ENCODE measurements at places on chromosomes 1 and 21.

DNA sequence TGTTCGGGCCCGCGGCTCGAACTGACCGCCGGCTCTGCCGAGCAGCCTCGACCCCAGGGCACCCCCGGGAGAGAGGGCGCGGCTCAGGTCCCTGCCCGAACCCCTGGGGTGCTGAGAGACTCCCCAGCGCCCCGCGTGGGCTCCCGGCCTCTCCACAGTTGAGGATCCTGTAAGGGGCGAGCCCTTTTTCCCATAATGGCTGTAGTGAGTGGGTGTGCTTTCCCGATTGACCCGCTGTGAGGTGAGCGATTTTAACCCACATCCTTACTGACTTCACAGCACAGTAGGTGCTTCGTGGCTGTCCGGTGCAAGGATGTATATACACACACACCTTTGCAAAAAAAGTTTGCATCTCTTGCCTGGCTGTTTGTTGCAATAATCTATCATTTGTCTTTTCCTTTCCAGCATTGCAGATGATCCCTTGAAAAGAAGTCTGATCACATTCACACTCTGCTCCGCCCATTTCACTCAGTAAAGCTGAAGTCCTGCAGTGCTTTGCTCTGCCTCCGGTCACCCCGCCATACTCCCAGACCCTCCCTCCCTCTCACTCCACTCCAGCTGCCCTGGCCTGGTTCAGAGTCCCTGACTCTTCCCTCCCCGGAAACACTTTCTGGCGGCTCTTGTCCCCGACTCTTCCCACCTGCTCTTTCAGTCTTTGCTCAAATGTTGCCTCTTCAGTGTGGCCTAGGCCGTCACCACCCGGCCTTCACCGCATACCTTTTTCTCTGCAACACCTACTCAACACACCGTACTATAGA lies 955 bp upstream of the UBE2G2 start:
- DNase-seq: no peak

GRCh38 chr1:2797741-2798016 lies 3.8 kb downstream of the TTC34 start:
- no peak for DNase-seq

DNA sequence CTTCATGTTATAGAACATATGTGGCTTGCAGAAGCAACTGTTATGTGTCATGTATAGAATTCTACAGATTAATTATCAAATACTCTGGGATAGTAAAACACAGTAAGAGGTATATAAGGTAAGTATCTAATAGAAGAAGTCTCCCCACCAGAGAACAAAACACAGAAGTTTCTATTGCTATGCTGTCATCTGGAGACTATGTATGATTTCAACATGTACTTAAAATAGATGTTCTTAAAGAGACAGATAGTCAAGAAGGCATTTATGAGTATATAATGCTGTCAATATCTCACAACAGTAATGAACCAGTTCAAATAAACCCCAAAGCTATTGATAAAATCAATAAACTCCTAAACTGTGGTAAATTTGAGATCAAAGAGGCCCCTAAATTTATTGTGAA lies 8.1 kb upstream of the ADCY10 start:
- DNase-seq: no peak

DNA sequence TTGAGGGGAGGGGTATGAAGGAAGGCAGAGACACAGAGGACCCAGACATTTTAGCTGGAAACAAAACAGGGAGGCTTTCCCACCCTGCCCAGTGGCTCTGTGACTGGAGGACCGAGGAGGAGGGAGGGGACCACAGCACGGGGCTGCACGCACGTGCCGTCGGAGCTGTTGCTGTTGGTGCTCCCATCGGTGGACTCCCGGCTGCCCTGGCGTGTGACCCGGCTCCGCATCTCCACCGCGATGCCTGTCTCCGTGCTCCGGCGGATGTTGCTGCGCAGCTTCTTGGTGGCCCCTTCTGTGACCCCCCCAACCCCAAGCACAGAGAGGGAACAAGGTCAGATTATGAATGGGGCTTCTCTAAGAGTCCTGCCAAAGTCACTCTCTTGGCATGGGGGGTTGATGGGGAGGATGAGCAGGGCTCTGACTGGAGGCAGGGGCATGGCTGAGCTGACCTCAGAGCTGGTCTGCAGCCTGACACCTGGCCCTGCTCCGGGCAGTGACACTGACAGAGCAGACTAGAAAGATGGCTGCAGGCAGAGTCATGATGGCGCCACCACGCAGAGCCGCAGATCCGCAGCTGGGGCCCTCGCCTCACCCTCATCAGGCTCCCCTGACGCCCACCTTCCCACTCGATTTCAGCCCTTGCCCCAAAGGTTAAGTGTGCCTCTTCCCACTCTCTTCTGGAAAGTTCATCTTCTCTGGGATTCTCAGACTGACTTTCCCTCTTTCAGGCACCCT lies 29.6 kb downstream of the RIMS3 start:
- no peak for DNase-seq

DNA sequence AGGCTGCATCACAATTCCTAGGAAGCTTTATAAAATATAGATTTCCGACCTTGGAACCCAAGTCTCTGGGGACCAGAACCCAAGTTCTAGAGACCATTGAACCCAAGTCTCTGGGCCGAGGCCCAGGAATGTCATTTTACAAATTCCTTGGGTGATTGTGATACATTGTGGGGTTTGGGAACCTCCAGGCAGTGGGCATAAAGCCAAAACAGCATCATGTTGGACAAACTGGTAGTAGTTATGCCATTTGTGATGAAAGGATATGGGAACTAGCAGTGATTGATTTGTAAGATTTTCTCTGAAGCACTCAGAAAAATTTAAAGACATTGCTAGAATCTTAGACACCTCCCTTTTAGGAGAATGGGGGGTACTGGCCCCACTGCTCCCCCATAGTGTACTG lies 160.2 kb downstream of the HIVEP3 start:
- DNase-seq: no peak

DNA sequence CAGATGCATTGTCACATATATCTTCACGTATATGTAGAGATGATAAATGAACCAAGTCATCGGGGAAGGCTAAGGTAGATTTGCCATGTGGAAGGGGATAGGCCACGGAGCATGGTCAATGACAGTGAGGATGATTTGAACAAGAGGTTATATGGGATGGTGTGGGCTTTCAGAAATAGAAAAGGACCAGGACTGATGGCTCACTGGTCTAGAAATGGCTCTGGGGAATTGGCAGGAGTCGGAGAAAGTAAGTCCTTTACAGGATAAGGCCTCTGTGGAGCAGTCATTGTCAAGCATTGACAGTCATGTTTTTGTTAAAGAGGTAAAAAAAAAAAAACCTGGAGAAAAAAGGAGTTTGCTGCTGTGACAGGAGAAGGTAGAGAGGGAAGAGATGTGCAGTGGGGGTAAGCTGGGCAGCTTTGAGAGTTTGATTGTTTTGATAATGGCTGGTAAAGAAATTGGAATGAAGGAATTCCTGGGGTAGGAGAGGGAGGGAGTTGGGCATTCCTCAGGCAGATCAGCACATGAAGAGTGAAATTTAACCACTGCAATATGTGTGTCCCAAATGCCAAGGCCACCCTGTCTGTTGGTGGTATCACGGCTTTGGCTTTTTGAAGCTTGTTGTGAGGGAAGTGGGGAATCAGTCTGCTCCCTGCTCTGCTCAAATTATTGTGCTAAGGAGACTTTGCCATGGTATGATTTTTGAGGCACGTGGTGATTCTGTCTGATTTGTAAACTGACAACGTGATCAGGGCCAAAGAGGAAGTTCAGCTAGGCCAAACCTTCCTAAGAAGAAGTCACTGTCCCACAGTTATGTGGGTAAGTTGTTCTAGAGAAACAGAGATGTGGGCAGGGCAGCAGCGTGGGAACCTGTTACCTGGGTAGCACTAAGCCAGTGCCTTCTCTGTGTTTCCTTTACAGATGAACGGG lies 26.0 kb downstream of the MACF1 start:
- no peak for DNase-seq

DNA sequence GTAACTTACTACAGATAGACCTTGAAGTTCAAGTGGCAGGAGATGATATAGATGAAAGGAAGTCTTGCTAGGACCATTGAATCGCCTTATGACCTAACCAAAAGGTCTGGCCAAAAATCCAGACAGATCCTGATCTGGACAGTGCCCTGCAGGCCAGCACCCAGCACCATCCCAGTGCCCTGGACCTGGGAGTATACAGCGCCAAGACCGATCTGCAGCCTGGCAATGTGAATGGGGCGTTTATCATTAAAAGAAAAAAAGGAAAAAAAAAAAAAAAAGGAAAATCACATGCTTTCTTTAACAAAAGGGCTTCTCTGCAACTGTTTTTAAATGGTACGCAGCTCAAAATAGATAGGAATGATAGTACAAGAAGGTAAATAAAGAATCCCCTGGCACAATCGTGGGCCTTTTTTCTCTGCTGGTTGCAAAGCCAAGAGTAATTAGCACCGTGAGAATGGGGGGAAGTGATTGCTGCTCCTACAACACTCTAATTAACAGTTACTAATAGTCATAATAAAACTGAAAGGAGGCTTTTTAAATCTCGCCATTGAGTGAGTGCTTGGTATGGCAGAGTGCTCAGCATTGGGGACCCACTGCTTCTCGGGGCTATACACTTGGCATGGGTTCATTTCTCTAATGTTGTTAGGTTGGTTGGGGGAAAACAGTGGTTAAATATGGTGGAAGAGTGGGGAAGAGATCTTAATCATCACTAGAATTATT lies 146.7 kb downstream of the KAZN start:
- DNase-seq: no peak

Measured in activated T-helper 1 cell treated with anti-CD3 and anti-CD28 coated beads, Interleukin-2, amount 50 U/mL, for 16 hours (primary cell).